ENCODE measurements at places on chromosomes 11 and 22.

DNA sequence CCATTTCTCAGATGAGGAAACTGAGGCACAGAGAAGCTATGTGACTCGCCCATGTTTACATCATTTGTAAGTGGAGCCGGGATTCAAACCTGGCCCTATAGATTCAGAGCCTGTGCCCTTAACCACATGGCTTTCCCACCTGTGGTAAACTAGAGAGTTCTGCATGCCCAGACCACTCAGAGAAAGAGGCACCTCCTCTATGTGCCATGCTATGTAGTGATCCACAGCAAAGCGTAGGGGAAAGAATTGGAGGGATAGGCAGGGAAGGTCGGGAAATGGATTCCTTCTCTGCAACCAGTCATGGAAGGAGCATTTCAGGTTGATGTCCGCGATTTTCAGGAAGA, 15.4 kb upstream of the POU2AF2 start:
- no peak for DNase-seq

GRCh38 chr22:18121506-18121905, 10.9 kb downstream of the TUBA8 start:
- no peak for DNase-seq

GRCh38 chr22:44765571-44766285, 13.4 kb downstream of the ARHGAP8 start:
- DNase-seq, result no peak

GRCh38 chr11:36775130-36775529, 177.1 kb upstream of the RAG2 start:
- no peak for DNase-seq

DNA sequence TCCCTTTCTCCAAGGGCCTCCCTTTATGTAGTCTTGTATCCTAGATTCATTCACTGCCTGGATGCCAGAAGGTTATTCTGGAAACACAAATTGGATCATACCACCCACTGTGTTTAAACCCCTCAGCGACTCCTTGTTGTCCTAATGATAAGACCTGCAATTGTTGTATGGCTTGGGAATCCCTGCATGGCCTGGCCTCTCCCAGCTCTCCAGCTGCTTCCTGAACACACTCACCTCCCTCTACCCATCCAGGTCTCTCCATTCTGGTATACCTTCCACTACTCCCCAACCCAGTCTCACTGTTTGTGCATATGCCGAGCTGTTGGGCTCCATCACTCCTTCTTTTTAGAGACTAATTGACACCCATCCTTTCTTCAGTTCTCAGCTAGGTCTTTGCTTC, 124.3 kb upstream of the ALX4 start:
- DNase-seq, result no peak

DNA sequence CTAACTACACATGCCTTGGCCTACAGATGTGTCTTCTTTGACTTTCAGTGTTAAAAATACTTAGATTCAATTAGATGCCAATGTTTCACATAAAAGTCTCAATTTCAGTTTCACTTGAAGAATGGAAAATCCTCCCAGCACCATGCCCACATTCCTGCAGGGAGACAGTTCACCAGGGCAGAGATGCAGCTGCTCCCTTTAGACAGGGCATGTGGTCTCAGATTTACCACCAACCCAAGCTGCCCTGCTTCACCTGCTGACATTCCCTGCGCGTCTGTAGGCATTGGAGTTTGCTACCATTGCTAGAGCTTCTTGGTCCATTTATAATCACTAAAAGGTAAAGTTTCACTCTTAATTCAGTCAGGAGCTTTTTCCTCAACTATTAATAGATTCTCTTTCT, 113.9 kb downstream of the ARFGAP2 start:
- no peak for DNase-seq

DNA sequence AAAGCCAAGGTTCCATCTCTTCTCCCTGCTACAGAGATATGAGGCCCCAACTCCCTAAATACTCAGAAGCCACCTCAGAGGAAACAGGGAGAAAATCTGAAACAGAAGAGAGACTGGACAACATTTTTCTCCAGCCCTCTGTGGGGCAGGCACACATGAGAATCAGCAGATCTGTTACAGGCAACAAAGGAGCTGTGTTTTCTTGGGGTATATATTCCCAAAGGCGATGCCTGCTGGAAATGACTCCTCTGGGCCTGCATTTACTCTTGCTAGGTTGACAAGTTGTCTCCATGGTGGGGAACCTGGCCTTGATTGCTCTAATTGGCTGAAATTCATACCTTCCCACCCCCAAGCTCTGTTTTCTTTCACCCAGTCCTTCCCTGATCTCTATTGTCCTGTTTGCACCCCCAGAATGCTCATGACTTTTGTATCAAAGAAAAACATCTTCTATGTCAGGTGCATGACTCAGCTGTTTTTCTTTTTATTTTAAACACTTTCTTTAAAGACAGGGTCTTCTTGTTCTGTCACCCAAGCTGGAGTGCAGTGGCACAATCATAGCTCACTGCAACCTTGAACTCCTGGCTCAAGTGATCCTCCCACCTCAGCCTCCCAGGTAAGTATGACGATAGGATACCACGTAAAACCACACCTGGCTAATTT, 23.5 kb upstream of the P2RY6 start:
- DNase-seq, result no peak

DNA sequence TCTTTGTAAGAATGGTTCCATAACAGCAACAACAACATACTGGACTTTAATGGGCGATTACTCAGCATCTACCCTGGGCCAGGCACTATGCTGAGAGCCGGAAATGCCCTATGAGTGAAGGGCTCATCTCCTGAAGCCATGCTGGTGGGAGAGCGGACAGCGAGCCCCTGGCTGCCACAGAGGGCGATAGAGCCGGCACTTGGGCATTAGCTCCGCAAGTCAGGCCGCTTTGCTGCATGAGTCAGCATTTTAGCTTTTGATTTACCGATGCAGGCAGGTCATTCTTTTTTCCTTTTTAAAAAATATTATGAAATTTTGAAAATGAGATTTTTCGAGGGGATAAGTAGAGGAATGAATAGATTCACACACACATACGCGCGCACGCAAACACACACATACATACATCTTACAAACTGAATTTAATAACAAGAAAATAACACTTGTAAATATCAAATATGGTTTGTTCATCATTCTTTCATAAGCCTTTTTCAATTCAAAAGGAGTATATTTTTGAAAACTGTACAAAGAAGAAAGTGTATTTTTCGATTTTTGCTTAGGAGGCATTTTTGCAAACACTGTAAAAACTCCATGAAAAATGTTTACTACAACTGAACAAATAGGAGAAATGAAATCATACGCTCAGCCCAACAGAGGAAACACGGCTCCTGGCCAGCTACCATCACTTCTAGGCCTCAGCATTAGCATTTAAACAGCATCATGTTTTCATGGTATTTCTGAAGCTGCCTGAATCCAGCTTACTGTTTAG, 667.3 kb downstream of the OPCML start:
- DNase-seq, result no peak

GRCh38 chr11:118383657-118384056, 17.7 kb upstream of the ATP5MG start:
- no peak for DNase-seq

DNA sequence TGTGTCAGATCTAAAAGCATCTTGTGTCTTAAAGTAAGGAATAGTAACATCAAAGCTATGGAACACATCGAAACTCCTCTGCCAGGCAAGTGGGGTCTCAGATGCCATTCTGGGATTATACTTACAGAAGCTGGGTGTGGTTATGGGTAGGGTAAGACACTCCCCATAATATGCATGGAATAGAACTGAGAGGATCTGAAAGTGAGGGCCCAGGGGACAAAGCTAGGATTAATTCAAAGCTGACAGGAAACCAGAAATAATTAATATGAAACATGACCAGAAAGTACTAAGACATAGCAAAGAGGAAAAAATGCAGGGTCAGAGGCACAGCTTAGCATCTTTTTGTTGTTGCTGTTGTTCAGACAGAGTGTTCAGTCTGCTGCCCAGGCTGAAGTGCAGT, 40.2 kb upstream of the EED start:
- no peak for DNase-seq

DNA sequence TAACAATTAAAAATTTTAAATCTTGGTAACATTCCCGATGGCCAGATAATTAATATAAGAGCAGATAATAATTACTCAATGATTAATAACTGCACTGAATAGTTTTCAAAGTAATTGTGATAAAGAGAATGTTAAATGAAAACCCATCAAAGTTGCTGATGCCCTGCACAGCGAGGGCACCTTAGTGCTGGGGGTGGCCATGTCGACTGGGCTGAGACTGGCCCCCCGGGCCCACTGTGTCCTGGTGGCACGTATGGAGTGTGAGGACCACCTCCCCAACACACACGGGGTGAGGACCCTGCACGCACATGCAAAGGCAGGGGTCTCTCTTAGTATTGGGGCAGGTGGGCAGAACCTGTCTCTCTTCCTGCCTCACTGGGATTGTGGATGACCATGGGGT, 15.1 kb upstream of the CCDC188 start:
- no peak for DNase-seq

- DNase-seq, result no peak
Observed at GRCh38 chr11:403761-404431, 9.9 kb downstream of the PKP3 start.

- no peak for DNase-seq
Observed at GRCh38 chr11:71990701-71991100, 8.0 kb upstream of the IL18BP start.

- no peak for DNase-seq
Observed at GRCh38 chr11:60280412-60280811, at the start of gene MS4A4A. Gene MS4A4A, plus strand, starts transcription at chr11:60280666. Its CDS starts 10 bp downstream, at chr11:60280676.

DNA sequence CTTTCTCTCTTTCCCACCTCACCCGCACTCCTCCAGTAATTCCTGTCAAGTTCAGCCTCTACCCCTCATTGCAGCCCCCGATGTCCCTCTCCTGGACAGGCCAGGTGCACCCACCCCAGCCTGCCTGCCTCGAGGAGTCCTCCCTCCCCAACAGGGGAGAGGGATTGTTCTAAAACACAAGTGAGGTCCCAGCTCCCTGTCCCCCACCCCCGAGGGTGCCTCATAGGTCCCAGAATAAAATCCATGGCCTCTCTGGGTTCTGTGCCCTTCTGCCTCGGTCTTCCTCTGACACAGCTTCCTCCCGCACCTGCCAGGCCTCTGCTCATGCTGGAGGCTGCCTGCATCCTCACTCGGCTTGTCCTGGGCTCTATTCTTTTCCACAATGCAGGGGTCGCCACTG, 720.1 kb downstream of the BRD1 start:
- DNase-seq, result no peak

GRCh38 chr11:60763692-60764369, 7.2 kb downstream of the MS4A15 start:
- DNase-seq, result no peak

GRCh38 chr11:67120881-67121710, 2.0 kb downstream of the KDM2A start:
- no peak for DNase-seq

DNA sequence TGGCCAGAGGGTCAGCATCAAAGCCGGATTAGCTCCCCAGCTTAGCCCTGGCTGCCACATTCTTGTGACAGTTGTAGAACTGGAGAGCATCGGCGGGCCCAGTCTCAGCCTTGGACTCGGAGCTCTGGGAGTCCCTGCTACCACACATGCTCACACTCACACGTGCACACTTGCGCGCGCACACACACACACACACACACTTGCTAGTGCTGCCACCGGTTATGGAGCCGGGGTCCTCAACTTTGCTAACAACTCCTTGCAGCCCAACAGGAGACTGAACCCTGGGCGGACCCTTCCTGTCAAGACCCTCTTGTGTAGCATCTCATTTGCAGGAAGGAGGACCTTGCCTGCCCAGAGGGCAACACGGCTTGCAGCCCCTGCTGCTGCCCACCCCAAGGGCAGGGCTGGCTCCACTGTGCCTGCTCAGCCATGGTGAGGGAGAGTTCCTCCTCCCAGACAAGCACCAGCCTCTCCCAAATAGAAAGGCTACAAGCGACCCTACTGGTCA, 107.6 kb downstream of the WNT7B start:
- no peak for DNase-seq

GRCh38 chr11:59923813-59924212, 14.4 kb upstream of the OOSP1 start:
- DNase-seq, result no peak

DNA sequence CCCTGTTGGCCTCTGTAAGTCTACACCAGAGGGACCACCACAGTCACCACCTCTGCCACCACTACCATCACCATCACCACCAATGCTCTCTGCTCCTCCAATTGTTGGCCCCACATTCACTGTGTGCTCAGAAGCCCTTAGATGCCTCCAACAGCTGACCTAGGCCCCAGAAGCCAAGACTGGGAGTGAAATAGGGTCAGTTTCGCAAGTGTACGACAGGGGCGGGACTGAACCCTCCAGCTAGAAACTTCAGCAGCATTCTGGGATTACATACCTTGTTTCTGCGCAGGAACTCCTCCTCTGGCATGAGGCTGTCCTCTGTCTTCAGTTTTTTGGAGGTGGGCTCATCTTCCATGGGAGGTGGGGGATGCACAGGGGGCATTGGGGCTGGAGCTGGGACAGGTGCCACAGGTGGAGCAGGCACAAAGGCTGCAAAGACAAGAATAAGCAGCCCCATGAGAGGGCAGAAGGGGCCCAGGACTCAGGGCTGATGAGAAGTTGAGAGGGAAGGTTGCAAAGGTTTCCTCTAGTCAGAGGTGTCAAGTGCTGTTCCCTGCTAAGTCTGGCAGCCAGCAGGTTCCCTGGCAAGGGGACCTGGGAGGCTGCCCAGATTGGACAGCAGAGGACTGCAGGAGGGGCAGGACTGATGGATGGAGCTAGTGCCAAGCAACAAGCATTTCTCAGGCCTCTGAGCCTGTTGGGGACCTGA, 10.2 kb upstream of the TBC1D10A start:
- no peak for DNase-seq

- no peak for DNase-seq
Observed at GRCh38 chr11:57619331-57619730, 21.8 kb downstream of the SERPING1 start.

GRCh38 chr22:44862281-44862680, 109.9 kb downstream of the ARHGAP8 start:
- DNase-seq, result no peak
